H54 (cell line): ENCODE measurements at places on chromosomes 5 and 9.

GRCh38 chr5:116763987-116764866 is 189.6 kb upstream of the SEMA6A start:
- DNase-seq, result no peak

DNA sequence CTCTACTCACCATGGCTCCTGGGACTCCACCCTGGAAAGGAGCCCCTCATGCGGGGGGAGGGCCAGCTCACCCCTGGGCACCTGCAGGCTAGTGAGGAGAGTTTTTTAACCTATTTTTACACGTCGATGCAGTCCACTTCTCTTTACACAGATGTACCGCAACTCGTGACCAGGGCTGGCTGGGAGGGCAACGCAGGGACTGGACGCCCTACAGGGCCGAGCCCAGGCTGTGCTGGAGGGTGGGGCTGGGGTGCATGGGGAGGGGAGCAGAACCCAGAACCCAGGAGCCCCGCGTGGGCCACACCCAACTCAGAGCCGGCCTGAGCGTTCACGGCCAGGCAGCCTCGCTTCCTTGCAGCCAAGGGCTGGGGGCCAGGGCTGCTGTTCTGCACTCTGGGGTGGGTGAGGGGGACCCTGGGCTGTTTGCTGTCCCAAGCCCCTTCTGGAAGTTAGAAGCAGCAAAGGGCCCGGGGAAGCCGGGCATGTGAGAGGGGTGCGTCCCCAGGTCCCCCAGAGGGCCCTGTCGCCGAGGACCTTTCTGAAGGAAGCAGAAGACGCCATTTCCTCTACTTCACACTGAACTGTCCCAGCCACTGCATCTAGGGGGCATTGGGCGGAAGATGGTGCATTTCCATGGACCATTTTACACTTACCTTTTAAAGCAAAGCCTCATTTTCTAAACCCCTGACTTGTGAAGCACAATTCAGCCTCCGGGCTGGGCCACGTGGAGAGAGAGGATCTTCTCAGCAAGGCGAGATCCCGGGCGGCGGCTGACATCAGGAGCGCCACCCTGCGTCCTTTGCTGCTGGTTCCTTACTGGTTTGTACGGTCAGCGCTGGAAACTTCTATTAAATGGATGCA is 90.5 kb downstream of the KCNT1 start:
- no peak for DNase-seq

DNA sequence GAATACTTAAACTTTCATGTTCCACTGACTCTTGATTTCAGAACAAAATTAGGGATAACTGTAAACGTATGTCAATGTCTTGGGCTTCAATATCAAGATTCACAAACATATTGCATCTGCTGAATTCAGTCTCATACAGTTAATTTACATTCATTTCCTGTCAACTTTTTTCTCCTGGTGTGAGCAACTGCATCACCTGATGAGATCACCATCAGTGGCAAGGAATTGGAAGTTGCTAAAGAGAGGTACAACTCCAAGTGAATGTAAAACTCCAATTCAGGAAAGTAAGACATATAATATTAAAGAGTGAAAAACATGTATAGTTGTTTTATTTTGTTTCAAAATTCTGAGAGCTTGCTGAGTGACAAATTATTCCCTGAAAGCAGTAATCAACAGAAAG is 1336.2 kb upstream of the C9orf72 start:
- DNase-seq, result no peak

DNA sequence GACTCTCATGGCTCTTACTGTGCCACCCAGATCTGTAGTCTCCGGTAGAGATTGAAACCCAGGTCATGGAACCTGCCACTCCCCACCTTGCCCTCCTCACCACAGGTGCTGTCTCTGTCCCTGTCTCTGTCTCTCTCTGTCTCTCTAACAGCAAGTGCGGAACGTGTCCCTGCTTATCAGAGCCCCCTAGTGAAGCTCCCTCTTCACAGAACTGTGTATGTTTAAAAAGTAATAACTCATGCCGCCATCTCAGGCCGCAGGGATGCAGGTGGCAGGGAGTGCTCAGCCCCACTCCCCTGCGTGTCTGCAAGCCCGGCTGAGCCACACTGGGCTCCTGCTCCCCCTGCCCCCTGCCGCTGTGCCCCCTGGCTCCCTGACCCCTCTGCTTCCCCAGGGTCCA is 43.8 kb downstream of the UNC5A start:
- DNase-seq, result no peak

- no peak for DNase-seq
Measured at GRCh38 chr5:172114875-172115422, 73.1 kb downstream of the STK10 start.

DNA sequence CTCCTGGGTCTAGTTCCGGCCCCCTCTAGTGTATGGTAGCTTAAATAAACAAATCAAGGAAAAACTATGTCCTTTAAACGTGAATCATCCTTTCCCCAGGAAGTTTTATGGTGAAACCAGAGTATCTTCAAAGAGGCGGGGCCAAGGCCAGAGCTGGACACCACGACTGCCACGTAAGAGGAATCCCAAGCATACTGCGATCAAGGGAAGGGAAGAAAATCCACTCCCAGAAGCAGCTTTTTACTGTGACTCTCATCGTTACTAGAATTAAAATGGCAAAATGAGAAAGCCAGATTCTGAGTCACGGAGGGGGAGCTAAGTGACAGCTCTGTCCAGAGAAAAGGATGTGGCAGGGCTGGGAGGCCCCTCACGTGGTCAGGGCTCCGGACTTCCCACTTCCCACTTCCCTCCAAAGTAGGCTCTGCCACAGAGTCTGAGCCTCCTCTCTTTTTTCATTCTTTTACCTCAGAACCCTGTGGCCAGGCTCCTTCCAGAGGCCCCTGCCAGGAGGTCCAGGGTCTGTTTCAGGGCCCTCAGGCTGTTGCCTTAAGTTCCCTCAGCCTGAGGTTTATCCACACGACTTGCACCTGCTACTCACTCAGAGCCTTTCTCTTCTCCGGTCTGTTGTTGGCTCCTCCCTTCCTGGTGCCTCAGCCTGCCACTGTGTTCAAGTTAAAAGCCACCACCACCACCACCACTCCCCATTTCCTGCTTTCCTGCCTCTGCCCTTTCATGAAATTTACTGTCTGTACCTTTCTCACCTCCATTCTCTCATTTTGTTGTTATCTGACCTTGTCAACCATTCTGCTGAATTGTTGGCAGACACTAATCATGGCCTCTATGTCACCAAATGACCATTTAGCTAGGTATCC is 1.4 kb upstream of the GLRX start:
- peak; percentile 61 for DNase-seq

GRCh38 chr9:109498195-109499092 is at the start of gene PTPN3:
Gene PTPN3, minus strand, starts transcription at chr9:109498307. Its CDS starts 34,873 bp downstream, at chr9:109463434.
- DNase-seq, result peak; percentile 91

- DNase-seq, result no peak
Measured at GRCh38 chr9:129138144-129138462, 26.9 kb downstream of the PTPA start.

DNA sequence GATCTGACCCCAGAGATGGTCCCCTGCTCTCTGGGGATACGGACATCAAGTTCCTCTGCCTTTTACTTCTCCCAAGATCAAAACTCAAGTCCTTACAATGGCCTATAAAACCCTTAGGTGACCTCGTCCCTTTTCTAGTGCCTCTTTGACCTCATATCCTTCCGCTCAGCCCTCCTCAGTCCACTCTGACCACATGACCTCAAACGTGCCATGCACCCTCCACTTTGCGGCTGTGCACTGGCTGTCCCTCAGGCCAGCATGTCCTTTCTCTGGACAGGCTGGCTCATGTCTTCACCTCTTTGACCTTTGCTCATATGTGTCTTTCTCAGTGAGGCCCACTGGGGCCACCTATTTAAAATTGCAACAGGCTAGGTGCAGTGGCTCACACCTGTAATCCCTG is 14.7 kb downstream of the TRMO start:
- no peak for DNase-seq

DNA sequence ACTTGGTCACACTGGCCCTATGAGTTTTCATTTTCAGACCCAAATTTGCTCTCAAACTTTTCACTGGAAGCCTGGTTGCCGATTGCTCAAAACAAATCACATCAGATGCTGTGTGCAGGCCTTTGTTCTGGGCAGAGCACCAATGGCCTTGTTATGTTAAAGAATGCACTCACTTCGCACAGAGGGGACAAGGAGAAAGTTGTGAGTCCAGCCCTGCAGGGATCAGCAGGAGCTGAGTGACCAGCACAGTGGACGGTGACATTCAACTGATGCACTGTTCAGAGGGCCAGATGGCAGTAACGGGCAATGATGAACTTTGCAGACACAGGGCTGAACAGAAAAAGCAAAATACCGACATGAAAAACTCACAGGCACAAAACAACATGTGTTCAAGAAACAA is 86.1 kb downstream of the BARX1 start:
- DNase-seq, result no peak

DNA sequence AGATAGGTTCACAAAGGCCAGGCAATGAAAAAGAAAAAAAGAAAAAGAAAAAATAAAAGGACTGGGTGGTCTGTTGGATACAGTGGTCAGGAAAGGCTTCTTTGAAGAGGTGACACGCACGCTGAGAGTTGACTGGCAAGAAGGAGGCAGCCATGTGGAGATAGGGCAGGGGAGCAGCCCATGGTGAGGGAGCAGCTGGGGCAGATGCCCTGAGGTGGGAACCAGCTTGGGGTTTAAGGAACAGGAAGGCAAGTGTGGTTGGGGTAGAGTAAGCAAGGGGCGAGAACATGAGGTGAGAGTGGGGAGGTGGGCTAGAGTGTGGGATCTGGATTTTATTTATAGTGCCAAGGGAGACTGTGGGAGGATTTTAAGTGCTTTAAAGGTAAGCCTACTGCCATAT is 6.8 kb downstream of the ENHO start:
- no peak for DNase-seq

DNA sequence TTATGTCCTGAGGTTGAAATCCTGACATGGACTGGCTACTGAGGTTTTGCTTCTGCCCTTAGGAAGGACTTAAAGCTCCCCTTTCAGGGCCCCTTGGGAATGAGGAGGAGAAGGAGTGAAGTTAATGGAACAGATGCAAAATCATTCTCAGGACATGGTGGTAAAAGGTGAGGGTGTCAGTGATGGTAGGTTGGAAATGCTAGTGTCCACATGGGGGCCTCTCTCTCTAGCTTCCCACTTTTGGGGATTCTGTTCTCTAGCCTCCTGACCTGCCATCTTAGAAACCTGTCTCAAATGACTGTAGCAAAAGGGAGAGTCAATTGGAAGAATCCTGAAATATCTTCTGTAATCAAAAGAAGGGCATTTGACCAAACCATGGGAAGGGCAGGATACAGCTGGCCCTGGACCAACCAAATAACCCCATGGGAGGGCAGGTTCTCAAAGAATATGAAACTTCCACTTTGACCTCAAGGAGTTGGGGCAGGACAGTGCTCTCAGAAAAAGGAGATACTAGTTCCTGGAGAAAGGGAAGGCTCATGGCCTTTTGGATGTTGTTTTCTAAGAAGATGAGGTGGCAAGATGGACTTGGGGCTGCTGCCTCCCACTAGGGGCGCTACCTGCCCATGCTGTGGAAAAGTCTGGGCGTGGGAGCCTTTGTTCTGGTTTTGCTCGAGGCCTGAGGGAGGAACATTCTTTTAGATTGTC is 21.2 kb upstream of the MLANA start:
- peak; percentile 42 for DNase-seq
